RWPE1 (cell line): ENCODE measurements at places on chromosomes 4 and X.

DNA sequence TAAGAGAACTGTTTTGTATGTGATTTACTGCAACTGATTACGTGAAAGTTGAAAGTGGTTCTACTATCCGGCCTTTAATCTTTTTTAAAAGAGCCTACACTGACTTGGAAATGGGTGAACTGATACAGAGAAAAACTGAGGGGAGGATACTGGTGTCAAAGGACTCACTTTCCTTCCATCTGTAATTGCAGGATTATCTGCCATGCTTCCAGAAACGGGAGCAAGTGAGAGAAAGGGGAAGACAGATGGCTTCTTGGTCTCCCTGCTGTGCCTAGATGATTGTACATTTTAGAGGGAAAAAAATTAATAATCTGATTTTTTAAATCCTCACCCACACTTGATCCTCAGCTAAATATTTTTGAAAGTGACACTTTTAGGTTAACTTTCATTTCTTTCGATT is 88.3 kb upstream of the GRID2 start:
- no peak for DNase-seq

DNA sequence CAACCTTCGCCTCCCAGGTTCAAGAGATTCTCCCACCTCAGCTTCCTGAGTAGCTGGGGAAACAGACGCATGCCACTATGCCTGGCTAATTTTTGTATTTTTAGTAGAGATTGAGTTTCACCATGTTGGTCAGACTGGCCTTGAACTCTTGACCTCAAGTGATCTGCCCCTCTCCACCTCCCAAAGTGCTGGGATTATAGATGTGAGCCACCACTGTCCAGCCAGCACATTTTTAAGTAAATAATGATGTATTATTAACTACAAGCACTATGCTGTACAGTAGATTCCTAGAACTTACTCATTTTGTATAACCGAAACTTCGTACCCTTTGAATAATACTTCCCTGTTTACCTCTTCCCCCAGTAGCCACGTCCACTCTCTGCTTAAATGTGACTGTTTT is 96.0 kb upstream of the GABRG1 start:
- no peak for DNase-seq

DNA sequence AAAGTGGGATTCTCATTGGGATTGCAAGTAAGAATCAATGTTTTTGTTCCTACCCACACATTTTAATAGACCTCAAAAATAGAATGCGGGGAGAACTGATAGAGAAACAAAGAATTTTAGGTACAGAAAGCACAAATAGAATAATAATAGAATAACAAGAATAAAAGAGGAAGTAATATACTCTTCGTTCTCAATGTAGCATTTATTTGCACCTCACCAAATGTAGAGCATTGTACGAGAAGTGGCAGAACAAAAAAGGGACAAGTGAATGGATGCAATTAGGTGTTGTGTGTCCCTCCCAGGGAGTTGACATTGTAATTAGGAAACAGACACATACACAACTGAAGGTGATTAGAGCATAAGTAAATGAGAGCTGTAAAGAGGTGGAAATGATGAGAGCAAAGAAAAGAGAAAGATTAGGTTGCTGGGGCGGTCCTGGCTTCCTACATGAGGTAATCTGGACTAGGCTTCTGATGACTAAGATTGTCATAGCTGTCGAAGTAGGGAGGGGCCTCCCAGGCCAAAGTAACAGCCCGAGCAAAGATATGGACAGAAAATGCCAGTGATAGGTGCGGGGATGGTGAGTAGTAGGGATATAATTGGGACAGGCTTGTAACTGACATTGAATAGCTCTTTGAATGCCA is 10.4 kb downstream of the RAB9A start:
- DNase-seq: peak; percentile 46

DNA sequence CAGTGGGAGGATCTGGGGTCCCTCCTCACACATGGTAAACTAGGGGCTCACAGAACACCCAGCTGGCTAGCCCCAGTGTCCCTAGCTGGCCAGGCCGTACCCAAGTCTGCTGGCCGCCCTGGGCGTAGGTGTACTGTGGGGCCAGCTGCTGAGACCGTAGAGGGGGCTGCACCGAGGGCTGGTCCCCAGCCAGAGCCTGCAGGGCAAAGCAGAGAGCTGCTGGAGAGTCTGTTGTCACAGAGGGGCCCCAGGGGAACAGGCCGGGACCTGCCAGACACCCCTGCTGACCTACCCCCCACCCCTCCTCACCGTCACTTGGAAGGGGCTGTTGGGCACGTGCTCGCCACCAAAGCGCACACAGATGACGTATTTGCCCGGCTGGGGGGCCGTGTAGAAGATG is 19.9 kb downstream of the FLNA start:
- DNase-seq: no peak

DNA sequence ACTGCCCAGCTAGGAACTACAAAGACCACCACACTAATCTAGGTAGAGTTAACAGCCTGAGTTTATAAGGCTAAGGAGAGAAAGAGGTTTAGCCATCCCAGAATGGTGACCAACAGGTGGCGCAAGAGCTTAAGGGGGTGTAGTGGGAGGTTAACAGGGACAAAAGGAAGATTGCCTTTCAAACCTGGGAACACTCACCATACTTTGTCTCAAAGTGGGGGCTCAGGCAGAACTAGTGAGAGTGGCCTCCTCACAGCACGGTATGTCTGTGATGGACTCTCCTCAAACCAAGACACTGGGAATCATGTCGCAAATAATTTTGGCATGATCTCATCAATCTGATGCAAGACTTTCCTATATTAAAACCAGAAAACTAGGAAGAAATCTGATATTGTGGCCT is 23.4 kb downstream of the CCNI start:
- peak; percentile 15 for DNase-seq

DNA sequence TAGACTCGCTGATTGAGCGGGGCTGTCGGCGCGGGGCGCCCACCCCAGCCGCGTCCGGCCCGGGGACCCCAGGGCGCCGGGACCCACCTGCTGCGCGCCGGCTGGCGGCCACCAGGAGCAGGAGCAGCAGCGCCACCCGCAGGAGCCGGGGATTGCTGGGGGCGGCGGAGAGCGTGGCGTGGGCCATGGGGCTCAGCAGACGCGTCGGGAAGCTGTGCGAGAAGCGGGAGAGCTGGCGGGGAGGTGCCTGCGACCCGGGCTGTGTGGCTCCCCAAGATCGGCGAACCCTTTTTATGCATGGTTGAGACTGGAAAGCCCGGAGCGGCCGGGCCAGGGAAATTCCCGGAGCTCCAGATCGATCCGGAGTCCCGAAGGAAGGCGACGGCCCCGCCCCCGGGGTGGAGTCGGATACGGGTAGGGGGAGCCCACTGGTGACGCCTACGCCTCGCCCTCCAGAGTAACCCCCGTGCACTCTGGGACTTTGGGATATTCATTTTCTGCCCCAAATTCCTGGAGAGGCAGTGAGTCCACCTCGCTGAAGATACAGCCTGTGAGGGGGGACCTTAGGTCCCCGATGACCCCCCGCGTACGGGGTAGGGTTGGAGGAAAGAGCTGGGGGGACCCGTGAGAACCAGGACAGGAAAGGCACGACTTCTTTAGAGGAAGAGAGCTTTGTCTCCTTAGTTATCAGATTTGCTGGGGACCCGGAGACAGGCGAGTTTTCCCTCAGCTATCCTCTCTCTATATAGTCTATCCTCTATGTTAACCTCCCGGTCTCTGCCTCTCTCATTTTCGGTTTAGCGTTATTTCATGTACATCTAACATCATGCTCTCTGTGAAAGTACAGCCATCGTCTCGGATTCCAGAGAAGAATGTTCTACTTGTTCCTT is at the start of gene CXCL3:
TSS of gene CXCL3 (minus strand) at position 265 of the 890 bp plus-strand sequence. CDS start at position 187, 78 bp downstream.
- DNase-seq: peak; percentile 62

GRCh38 chr4:6189511-6189910 is 10.8 kb downstream of the JAKMIP1 start:
- DNase-seq: no peak

DNA sequence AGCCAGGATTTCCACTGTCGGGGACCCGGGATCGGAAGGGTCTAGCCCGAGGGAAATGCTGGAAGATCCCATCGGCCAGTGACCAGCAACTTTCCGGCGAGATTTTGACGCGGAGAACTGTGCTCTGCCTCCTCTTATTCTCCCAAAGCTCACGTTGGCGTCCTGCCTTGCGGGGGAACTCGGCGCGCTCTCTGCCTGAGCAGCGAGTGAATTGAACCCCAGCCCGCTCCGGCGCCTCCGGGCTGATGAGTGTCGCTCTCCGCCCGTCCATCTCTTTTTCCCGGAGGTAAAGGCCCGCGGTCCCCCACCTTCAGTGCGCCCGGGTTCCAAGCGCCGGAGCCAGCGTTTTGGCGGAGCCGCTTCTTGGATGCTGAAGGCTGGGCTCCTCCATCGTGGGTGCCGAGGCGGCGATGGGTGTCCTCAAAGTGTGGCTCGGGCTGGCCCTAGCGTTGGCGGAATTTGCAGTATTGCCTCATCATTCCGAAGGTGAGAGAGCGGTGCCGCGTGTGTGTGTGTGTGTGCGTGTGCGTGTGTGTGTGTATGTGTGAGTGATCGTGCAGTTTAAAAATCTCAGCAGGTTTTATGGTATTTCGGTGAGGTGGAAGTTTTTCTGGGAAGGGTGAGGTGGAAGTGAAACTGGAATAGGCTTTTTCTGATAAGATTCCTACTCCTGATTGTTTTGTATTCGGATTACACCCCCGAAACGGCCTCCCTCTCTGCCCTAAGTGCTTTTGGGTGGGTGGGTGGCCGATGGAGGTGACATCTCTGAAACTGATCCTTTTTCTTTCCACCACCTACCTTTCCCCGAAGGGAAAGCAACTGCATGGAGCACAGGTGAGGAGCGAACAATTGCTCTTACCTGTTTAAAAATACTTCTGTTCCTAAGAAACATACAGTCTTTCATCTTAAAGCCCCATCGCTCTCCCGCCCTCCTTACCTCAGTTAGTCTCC is 752 bp downstream of the FRAS1 start:
- DNase-seq: peak; percentile 24

GRCh38 chr4:37729649-37730004 is 43.5 kb upstream of the RELL1 start:
- no peak for DNase-seq
